Activated CD4-positive, alpha-beta memory T cell treated with anti-CD3 and anti-CD28 coated beads, Interleukin-2, amount 10 ng/mL, durations not matched to agents 7 days and 5 days (primary cell): ENCODE measurements at places on chromosomes 4 and X.

GRCh38 chr4:168900080-168900479, 110.0 kb downstream of the CBR4 start:
- DNase-seq, result no peak

DNA sequence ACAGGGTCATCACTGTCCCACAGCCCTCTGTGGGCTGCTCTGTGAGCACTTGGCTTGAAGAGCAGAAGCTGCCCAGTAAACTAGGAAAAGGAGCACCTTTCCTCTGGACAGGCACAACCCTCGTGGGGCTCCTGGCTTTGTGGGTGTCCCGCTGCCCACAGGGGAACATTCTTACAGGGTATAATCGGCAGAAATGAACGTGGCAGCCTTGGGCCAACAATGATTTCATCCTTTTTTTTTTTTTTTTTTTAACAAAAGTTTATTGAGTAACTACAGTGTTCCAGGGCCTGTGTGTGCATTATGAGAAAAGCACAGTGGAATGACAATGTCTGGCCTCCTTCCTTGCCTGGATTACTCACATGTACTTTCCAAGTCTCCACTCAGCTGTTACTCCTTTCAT, 197.2 kb downstream of the PDGFC start:
- no peak for DNase-seq

DNA sequence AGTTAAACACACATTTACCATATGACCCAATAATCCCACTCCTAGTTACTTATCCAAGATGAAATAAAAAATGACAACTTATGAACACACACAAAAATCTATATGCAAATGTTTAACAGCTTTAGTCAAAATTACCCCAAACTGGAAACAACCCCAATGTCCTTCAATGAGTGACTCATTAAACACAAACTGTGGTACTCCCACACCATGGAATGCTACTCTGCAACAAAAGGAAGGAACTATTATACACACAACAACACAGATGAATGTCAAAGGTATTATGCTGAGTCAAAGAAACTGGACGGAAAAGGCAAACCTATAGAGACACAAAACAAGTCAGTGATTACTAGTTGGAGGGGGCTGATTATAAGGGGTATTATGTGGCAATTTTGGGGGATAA, 40.5 kb downstream of the MED14 start:
- no peak for DNase-seq

DNA sequence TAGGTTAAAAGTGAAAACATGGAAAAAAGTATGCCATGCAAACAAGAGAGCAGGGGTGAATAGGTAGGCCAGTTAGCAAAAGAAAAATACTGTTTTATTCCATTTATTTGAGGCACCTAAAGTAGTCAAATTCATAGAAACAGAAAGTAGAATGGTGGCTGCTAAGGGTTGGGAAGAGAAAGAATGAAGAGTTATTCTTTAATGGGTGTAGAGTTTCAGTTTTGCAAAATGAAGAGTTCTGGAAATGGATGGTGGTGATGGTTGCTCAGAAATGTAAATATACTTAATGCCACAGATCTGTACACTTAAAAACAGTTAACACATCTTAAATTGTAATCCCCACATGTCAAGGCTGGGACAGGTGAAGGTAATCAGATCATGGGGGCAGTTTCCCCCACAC, 29.7 kb downstream of the PARM1 start:
- no peak for DNase-seq

DNA sequence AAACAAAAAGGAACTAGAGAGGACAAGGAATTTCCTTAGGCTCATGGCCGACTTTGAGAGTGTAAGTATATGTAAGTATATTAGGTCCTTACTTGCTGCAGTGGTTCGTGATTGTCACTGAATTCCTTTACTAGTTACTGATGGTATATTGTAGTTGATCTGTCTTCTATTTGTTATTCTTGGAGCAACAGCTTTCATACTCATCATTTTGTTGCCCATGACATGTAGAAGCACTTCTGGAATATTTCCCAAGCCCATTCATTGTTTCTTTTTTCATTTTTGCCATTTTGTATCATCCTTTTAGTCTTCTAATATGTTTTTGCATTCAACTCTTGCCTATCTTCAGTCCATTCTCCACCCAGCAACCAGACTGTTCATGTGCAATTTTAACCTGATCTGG, 170.0 kb downstream of the ARHGAP10 start:
- no peak for DNase-seq

DNA sequence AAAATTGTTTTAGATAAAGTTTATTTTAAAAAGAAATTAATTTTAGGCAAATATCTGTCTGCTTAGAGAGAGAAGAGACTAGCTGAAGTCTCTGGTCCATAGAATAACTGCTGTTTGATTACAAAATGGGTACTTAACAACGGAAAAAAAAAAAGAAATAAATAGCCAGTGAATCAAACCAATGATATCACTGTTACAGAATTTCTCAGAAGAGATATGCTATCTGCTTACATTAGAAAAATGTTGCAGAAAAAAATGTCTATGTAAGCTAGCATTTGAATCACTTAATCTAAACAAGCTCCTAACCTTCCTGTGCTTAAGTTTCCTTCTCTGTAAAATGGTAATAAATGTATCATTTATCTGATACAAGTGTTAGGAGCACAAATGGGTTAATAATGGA, 189.9 kb downstream of the IL15 start:
- no peak for DNase-seq

GRCh38 chrX:49079489-49080428, at the start of gene WDR45:
Gene WDR45 (minus strand): TSS chrX:49079887. CDS start chrX:49078095, 1,792 bp downstream.
- peak; percentile 81 for DNase-seq

DNA sequence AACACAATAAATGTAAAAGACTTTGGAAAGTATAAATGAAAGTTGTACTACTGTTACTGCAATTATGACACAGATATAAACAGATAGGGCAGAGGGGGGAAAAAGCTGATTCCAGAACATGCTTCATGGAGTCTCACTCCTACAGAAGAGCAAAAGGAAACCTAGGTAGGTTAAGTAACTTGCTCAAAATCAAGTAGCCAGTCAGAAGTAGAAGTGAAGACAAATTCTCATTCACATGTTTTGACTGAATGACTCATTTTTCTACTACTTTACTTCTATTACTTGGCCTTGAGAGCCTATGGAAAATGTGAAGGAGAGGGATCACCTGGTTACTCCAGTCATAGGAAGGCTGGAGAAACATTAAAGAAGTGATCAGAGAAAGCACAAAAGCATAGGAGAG, 23.6 kb upstream of the RASGEF1B start:
- DNase-seq, result no peak
